ENCODE measurements at places on chromosomes 1 and 21.

- DNase-seq, result no peak
These were observed 391.9 kb downstream of the GPATCH2 start for GRCh38 chr1:217238945-217239344.

- no peak for DNase-seq
These were observed 12.8 kb downstream of the PROK1 start for GRCh38 chr1:110463725-110464124.

GRCh38 chr1:205754857-205755256 is 4.9 kb upstream of the NUCKS1 start:
- DNase-seq, result no peak

DNA sequence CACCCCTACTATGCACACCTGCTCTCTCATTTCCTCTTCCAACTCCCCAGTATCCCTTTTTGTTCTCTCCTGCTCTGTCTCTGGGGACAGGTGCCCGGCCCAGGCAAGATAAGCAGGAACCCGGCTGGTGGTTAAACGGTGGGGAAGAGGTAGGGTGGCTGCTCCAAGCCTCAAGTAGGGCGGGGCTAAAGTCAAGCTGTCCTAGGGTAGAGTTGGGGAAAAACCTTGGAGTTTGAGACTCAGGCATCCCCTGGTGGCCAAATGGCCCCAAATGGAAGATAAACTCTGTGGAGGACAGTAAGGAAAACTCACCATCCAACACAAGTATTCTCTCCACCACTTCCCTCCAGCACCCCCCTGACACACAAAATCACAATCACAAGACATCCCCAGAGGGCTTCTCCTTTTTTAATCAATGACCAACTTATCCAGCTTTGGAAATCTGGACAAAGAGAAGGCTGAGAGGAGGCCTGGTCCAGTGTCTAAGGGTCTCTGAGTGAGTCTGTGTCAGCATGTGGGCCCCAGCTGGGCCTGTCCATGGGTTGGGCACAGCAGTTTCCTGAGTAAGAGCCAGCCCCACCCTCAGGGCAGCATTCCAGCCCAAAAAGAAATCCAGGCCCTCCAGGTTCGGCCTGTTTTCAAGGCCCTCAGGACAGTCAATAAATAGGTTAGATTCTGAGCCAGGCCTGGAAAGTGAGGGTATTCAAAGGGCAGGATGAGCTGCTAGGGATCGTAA is 9.8 kb downstream of the POMGNT1 start:
- no peak for DNase-seq

DNA sequence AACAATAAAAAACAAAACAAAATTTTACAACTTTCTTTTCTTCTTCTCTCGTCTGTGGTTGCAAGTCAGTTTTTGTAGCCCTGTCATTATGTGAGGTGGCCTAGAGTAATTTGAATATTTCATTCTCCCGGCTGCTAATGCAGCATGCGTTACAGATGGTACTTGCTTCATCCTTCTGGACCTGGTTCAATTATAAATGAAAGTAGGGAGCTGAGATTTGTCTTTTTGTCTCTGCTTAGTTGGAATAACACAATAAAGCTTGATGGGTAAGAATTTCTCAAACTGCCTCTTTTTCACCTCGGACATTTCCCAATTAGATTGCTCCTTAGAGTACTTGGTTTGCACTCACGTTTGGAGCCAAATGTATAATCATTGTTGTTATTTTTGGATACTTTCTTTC is 201.6 kb downstream of the PBX1 start:
- no peak for DNase-seq

DNA sequence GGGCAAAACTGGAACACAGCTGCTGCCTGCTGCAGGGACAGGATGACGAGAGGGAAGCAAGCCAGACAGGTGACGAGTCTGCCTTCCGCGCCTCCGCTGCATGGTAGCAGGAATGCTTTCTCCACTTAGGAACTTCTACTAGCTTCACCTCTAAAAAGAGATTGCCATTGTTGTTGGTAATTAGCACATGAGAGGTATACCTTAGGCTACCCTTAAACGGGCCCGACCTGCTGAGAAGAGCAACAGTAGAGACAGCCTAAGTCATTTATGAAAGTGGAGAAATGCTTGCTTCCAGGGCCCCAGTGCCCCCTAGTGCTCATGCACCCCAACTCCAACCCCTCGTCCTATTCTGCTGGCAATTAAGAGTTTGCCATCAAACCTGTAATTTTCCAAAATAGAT is 96.9 kb upstream of the AKT3 start:
- DNase-seq, result peak; percentile 22

- DNase-seq, result no peak
These were observed 184.5 kb upstream of the TMPRSS15 start for GRCh38 chr21:18588001-18588662.

DNA sequence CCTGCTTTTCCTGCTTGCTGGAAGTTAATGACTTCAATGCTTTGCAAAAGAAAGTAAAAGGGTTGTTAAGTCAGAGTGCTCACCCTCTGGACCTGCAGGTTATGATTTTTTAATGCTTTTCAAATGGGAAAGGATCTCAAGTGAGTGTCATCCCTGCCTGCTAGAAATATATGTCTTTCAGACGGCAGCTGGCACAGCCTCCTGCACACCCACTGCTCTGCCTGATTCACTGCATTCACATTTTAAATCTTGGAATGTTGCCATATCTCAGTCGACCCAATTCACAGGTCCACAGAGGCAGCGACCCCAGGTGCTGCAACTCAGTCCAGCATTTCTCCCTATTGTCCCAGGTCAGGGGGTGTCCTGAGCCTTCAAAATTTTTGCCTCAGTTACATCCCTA is 10.7 kb downstream of the DUSP23 start:
- no peak for DNase-seq

- DNase-seq, result no peak
These were observed 7.0 kb upstream of the TNFRSF1B start for GRCh38 chr1:12159816-12160215.

- DNase-seq, result peak; percentile 3
These were observed 63.6 kb upstream of the ZC3H12A start for GRCh38 chr1:37410815-37411214.

Measured in inflammatory macrophage treated with lipopolysaccharide for 1 hour (primary cell).